Ammon's horn (tissue), 1 donor: ENCODE measurements at places on chromosomes 3 and 15.

- DNase-seq, result no peak
These were observed 20.4 kb downstream of the CORO2B start for GRCh38 chr15:68599153-68599545.

GRCh38 chr3:193240436-193240849 is 579 bp upstream of the PLAAT1 start:
- DNase-seq, result no peak

- peak; percentile 66 for DNase-seq
These were observed 10.0 kb downstream of the DUSP7 start for GRCh38 chr3:52046186-52046901.

- peak; percentile 68 for DNase-seq
These were observed 42.9 kb upstream of the APH1B start for GRCh38 chr15:63234451-63234870.

DNA sequence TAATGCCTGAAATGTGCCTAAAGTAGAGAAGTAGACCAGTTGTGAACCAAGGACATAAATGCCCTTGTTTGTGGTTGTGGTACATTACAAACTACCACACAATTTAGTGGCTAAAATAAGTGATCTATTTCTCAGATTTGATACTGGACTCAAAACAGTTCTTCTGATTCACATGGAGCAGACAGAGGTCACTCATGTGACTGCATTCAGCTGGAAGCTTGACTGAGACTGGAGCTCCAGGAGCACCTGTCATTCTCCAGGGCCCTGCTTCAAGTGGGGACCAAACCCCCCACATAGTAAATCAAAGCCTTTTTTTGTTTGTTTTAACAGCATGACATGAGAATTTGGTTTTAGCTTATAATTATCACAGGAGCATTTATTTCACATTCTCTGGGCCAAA is 301.2 kb downstream of the OXSM start:
- DNase-seq, result no peak

GRCh38 chr3:143977341-143978262 is 6.0 kb downstream of the DIPK2A start:
- peak; percentile 57 for DNase-seq

DNA sequence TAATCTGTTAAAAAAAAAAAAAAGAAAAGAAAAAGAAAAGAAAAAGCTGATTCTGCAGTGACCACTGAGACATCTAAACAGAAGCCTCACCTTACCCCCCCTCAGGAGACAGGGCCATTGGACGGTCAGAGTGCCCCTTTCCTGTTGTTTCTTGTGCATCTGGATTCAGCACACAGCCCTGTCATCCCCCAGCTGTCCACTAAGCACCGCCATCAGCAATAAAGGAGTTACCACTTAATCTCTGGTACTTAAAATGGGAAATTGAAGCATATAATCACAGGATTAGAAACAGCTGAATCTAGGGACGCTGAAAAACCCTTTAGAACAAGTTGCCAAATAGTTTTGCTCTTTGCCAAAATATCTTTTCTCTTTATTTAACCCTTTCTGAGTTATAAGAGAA is 62.5 kb downstream of the TRIM69 start:
- DNase-seq, result no peak

GRCh38 chr15:99614749-99615288 is 49.0 kb downstream of the MEF2A start:
- DNase-seq, result no peak

GRCh38 chr3:18403061-18403460 is 22.1 kb downstream of the SATB1 start:
- DNase-seq, result no peak

GRCh38 chr3:187286467-187287059 is 5.0 kb downstream of the MASP1 start:
- no peak for DNase-seq

- no peak for DNase-seq
These were observed 205.0 kb downstream of the ZIC1 start for GRCh38 chr3:147614210-147614609.

DNA sequence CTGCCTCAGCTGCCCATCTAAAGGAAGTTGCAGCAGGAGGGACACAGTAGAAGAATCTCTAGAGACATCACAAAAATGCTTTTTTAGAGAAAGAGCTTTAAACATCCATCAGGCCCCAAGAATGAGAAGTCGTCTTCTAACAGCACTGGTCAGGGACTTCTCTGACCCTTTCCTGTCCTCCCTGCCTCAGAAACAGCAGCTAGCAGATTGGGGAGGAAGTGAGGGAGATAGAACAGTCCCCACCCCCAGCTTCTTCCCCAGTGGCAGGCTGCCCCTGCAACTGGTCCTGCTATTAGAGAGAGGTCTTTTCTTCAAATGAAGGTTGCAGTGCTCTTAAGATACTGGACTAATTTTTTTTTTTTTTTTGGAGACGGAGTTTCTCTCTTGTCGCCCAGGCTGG is 55.1 kb downstream of the PDE8A start:
- peak; percentile 62 for DNase-seq

GRCh38 chr3:73536336-73536895 is 88.3 kb downstream of the PDZRN3 start:
- DNase-seq, result no peak

DNA sequence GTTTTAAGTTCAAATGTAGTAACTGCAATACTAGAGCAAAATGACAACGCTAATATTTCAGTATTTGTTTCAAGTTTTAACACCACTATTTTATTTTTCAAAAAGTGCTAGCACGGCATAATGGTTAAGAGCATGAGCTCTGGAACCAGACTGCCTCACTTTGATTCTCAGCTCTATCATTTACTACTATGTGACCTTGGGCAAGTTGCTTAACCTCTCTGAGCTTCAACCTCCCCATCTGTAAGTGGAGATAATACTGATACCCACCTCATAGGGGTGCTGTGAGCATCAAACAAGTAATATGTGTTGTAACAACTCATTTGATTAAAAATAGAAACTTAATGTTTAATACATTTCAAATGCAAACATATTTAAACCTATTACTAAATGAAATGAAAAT is 115.4 kb upstream of the NPHP3 start:
- no peak for DNase-seq

DNA sequence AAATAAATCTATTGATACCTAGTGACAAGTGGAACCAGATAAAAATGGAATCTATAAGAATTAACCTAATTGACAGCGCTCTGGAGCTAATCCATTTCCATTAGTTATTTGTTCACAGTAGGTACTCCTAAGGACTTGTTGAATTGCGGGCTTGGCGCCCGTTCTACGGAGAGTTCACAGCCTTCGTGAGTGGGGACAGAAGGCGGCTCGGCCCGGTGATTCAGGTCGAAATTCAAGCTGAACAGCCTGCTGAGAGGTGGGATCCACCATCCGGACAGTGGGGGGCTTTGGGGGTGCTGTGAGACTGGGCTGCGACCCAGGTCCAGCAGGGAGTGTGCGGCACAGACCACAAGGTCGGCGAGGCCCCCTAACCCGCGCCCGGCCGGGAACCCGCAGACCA is 779 bp upstream of the CTNNB1 start:
- DNase-seq, result peak; percentile 50

DNA sequence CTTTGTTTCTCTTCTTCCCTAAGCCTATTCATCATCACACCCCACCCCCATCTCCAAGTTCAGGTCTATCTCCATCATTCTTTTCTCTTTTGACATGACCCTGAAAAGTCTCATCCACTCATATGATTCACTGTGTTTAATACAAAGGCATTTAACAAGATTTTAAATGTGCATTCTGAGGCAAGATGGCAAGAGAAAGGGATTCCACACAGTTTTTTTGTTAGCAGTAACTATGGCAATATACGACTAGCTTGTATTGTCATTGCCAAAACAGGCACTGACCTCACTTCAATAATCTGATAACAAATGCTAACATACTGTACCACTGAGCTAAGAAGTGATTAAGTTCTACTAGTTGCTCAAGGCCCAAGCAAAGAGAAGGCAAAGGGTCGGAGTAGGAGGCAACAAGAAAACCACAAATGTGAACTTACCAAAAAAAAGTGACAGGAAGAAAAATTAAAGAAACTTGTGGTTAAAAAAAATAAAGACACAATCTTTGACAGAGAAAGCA is 53.2 kb downstream of the FBN1 start:
- DNase-seq, result no peak

DNA sequence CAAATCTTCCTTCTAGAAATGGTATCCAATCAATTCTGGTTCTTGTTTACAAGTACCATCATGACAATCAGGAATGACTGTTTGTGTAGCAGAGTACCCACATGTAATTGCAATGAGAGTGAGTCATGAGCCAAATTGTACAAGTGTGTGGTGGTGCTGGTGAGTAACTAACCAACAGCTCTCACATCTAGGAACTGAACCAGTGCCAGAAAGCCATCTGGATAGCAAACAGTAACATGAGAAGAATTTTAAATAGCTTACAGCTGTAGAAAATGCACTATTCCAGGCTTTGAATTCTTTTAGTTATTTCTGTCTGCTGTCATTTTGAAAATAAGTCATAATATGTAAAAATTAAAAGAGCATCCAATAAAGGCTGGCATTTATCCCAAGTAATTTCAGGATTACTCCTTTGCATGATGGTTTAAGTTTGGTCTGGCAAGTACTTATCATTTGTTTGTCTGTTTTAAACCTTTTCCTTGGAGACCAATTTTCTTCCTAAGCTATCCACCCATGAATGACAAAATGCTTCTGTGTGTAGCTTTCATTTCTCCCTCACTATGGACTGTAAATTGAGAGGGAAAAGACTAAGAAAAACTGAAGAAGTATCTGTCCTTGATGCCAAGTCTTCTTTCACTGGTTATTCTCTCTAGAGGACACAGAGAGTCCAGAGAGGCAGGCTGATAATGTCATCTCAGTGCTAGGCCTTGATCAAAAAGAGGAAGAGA is 60.0 kb downstream of the PIK3CB start:
- DNase-seq, result peak; percentile 96

GRCh38 chr3:125383744-125384143 is 8.6 kb upstream of the ZNF148 start:
- DNase-seq, result no peak

- DNase-seq, result no peak
These were observed 3.5 kb upstream of the ERC2 start for GRCh38 chr3:56471771-56472170.

- DNase-seq, result no peak
These were observed 508 bp upstream of the ECT2 start for GRCh38 chr3:172750069-172750367.

GRCh38 chr3:171335559-171335958 is 124.6 kb downstream of the TNIK start:
- no peak for DNase-seq

- peak; percentile 75 for DNase-seq
These were observed 46.0 kb downstream of the KLF13 start for GRCh38 chr15:31372635-31373091.

DNA sequence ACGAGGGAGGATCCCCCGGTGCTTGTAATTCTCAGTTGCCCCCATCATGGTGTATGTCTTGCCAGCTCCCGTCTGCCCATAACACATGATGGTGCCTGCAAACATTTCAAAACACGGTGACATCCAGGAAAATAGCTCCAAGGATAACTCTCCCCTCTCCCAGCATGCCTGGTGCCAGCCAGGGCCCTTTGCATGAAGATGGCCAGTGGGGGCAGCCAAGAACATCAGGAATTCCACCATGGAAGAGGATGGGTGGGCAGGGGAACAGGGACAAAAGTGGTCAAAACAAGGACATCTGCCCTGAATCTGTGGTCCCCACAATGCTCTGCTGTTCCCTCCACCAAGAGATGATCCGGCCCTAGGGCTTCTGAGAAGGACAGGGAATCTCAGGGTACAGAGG is 9.0 kb downstream of the KIF9 start:
- DNase-seq, result no peak

DNA sequence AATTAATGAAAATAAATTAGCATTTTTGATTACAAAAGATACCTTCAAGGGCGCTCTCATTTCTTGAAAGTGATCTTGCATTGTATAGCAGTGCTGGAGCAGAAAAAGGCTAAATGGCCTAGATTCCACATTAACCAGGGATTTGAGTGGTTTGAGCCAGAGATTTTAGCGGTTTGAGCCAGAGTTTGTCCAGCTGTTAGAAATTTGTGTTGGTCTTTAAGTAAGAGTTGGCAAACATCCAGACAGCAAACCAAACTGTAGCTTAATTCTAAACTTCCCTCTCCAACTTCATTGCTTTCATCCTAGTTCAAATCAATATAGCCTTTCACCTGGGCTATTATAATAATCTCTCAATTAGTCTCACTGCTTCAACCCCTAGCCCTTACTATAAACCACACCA is 351.7 kb downstream of the IGSF11 start:
- DNase-seq, result no peak

- DNase-seq, result no peak
These were observed 76.1 kb upstream of the ACAD9 start for GRCh38 chr3:128803307-128803706.

GRCh38 chr3:41158947-41159346 is 40.4 kb upstream of the CTNNB1 start:
- no peak for DNase-seq

DNA sequence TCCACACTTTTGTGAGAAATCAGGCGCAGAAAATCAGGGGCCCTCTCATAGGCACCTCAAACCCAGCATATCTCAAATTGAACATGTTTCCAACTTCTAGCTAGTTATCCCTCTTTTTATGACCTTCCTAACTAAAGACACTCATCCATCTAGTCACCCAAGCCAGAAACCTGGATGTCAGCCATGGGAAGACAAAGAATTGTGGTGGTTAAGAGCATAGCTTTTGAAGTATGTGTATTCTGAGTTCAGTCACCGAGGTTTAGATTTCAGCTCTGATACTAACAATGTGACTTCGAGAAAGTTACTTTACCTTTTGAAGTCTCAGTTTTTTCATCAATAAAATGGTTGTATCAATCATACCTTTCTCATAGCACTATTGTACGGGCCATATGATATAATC is 495.5 kb downstream of the NLGN1 start:
- DNase-seq, result no peak

DNA sequence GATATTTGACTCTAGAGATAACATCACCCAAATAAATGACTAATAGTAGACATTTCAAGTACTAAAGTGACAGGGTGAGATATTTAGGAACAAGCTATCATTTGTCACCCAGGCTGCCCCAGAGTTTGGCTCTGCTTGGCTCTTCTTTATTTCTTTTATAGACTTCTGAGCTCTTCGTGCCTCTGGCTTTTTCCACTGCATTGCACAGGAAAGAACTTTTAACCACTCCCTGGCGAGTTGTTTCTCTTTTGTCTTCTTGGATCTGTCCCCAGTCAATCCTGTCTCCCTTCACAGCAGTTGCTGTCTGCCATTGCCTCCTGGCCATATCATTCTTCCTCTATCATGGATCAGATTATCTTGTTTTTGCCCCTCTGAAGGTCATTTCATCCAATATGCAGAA is 339.2 kb upstream of the DCBLD2 start:
- no peak for DNase-seq

DNA sequence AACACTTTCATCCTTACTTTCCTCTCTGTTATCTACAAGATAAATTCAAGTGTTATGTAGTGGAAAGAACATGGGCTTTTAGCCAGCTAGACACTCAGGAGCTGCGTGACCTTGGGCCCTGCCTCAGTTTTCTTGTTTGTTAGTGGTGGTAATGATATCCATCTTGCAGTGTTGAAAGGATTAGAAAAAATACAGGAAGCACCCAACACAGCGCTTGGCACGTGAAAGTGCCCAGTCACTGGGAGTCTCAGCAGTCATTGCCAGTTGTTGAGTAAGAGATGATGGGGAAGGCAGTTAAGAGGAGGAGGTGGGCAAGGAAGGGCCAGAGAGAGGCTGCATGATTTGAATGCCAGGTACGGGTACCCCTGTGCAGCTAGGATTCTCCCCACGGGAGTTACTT is 5.3 kb downstream of the PDIA5 start:
- DNase-seq, result no peak
